ENCODE measurements at places on chromosomes 2 and 18.

GRCh38 chr2:186919296-186919695, 70.3 kb upstream of the ZSWIM2 start:
- peak; percentile 71 for DNase-seq

DNA sequence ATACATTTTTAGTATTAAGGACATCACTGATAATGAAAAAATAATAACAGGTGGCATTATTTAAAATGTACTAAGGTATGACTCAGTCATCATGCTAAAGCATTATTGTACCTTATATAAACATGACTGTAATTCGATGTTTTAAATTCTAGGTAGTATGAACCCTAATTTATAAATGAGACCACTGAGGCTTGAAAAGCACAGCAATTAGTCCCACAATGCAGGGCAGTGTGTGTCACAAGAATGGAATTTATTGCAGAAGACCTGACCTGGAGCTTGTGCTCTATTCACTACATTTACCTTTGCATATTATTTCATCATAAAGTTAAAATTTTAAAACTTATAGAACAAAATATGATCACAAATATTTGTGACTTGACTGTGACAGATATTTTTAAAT, 358.5 kb upstream of the DSEL start:
- DNase-seq: no peak

DNA sequence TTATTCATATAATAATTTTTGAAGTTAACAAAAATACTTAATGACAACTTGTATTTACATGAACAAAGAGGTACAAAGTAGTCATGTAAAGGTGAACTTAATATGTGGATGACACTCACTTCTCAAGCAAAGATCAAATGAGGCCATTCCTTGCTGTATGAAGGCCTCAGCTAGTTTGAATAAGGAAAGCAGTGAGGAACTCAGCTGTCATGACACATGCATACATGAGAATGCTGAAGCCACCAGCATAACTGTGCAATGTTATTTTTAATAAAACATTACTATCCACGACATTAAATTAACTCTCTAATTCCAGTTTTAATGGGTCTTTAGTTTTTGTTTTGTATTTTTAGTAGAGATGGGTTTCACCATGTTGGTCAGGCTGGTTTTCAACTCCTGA, 102.9 kb downstream of the CDH2 start:
- DNase-seq: no peak

DNA sequence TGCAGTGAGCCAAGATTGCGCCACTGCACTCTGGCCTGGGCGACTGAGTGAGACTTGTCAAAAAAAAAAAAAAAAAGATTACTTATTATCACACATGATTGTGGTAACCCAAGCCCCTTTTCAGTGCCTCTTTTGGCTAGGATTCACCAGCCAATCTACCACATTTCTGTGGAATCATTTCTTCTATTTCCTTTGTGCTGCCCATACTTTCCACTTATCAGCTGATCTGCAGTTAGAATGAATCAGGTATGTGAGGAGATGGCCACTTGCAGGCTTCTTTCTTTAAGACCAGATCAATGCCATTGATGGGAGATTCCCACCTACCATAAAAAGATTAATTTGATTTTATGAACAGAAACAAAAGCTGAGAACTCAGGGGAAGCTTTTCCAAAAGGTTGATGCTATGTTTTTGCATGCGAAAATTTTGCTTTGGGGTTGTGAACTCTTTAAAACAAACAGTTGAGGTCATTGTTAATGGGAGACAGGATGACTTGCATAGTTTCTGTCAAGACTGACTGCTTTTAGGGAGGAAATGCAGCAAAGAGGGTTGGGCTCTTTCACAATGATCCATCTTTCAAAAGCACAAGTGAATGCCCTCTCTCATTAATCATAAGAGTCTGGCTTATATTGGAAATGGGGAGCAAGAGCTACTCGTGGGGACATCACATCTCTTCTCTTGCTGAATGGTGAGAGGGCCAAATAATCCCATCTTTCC, 66.9 kb upstream of the CYP26B1 start:
- no peak for DNase-seq
